ENCODE measurements at places on chromosomes 12 and 14. TPM values are rescaled to one million over a fixed set of nuclear protein-coding genes. Genes with fewer than 3 reads are reported as not detected.
A peak's percentile ranks its signal among the peaks of the same experiment; 100 is the strongest.

TUNAR gene
- 23.5 TPM for total RNA-seq

- DNase-seq: no peak
Observed at GRCh38 chr12:25585021-25585523, 32.0 kb upstream of the LMNTD1 start.

DNA sequence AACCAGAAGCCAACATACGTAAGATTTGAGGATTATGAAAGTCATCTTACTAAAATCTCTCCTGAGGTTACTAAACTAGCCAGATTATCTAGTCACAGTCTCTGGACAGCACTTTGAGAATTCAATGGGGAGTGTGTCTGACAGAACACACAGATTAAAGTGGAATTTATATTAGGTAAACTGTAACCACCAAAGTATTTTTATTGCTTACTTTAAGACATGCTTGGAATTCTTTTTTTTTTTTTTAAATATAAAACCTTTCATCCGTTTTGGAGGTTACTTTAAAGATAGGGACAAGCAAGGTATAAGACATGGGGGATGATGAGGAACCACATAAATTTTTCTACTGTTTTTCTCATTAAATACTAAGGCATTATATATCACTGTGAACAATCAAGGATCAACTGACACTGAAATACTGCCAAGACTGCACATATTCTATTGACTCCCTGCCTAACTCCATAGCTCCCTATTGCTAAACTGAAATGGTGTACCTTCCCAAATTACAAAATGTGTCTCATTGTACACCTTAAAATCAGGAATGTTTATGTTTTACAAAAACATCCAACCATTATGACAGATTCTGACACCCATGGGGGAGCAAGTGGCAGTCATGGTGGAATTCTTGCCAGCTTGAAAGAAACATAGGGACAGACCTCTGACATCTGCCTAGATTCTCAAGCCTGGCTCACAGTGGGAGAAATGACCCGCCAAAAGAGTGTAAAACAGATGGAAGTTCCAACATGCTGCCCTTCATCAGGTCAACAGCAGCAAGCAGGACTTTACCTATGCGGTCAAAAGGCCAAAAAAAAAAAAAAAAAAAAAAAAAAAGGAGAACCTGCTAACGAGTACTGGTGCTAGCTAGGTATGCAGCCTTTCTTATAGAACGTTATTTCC, 239.3 kb downstream of the MED13L start:
- DNase-seq: no peak

GRCh38 chr12:103272949-103273348, 222.8 kb downstream of the C12orf42 start:
- DNase-seq: no peak

GRCh38 chr12:4579305-4580102, 17.5 kb downstream of the DYRK4 start:
- peak; percentile 70 for DNase-seq

- DNase-seq: no peak
Observed at GRCh38 chr12:1252758-1253157, 261.7 kb downstream of the ERC1 start.

TESPA1 gene
- total RNA-seq: not detected

DNA sequence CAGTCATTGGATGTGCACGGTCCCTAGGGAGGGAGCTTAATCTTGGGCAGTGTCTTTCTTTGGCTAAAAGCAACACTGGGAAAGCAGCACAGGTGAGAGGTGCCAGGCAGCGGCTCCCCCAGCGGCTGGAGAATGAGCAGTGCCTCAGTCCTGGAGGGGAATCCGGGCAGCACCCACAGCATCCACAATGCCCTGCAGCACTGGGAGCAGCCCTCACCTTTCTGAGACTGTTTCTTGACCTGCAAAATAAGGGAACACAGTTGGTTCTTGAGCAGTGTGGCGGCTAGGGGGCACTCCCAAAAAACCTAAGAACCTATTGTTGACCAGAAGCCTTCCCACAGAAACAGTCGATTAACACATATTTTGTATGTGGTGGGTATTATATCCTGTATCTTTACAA, 75.8 kb downstream of the SINHCAF start:
- DNase-seq: peak; percentile 70

GRCh38 chr14:89027097-89027740, 202.8 kb downstream of the TTC8 start:
- DNase-seq: peak; percentile 83

- DNase-seq: no peak
Observed at GRCh38 chr14:83085136-83085535, 1551.5 kb upstream of the SEL1L start.

DNA sequence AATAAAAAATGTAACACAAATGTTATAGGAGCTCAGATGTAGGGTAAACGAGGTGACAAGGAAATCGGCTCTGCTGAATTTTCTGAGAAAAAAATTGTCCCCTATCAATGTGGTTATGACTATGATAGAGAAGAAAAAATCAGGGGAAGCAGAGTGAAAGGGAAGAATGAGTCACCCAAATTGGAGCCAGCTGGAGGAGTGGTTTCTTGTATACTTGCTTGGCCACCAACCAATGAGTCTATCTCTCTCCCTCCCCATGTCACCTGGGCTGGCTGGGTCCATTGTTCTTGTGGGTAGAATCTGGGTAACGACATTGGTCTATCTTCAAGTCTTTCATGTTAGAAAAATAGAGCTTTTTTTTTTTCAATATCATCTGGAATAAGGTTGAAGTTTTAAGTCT, 196.6 kb upstream of the FLRT2 start:
- no peak for DNase-seq
